ENCODE measurements at places on chromosomes 4 and X.

DNA sequence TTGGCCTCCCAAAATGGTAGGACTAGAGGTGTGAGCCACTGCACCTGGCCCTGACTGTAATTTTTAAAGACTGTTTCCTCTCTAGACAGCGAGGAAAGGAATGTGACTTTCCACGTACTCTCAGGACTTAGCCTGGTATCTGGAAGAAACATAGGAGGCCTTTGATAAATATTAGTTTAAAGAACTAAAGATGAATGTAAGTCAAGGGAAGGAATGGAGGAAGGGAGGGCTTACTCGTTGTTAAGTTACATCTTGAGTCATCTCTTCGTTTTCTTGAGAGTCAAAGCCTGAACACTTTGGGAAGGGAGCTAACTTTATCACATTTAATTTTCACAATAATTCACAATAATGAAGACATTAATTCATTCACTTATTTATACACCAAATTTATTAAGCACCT is 7.2 kb upstream of the LNX1 start:
- DNase-seq: no peak

GRCh38 chr4:169611157-169611556 is 1.2 kb downstream of the NEK1 start:
- DNase-seq: no peak

DNA sequence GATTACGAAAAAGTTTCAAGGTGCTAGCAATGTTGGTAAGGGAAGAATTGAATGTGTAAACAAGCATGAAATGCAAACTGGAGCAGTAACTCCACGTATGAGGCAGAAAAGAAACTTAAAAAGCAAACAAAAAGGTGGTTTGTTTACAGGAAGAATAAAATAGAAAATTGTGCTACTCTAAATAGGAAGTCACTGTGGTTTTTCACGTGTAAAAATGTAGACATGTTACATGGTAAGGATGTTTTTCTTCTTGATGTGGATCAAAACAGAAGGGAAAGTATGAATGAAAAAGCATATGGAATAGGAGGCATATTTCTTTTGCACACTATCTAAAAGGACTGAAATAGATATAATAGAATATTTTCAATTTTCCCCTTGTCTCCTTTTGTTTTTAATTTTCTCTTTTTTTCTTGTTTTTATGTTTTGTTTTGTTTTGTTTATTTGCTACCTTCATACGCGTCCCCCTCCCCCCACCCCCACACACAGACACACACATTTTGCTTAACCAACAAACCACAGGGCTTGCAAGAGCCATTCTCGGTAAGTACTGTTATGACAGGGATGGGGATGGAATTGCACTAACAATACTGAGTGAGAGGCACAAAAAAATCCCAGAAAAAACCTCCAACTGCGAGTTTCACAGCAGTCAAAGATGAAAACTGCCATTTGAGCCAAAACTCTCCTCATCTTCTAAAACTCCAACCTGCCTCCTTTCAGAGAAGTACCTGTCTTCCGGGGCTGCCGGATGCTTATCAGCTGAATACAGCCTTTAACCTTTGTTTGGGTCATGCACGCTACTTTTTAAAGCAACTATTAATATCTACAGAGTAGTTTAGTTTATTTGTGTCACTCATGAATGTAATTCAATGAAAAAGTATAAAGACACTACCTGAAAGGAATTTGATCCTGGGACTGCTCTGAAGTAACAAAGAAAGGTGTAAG is 135.8 kb downstream of the IL15 start:
- no peak for DNase-seq

- DNase-seq: no peak
Observed at GRCh38 chrX:120749141-120749846, 119.4 kb upstream of the C1GALT1C1 start.

GRCh38 chr4:82282875-82283274 is 90.9 kb downstream of the HNRNPD start:
- DNase-seq: no peak

DNA sequence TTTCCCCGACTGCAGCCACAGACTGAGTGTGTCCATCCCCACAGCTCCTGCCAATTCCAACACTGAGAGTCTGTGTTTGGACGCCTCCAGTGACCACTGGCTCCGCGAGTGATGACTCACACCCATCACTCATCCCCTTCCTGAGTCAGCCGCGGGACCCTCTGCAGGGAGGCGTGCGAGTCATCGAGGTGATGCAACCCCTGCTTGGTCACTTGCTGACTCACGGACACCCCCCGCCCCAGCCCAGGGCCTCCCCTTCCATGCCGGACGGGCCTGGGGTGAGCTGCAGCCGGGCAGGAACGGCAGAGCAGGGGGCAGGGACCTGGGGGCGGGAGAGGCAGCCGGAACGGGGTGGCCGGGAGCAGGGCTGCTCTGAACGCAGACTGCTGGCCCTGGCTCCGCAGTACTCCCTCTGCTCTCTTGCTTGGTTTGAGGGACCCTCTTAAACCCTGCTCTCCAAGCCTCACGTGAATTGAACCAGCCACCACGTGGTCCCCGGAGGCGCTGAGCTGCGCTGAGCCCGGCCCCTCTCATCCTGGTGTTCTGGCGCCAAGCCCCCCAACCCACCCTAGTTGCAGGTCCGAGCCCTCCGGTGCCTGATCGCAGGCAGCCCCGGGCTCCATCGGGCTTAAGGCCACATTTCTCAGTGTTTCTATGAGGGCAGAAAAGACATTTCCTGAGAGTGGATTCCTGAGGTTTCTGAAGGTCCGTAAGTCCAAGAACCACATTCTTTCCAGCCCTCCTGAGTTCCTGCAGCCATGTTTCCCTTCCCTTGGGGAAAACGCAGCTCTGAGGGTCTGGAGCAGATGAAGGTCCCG is 32.4 kb downstream of the FGFRL1 start:
- DNase-seq: no peak
